ENCODE measurements at places on chromosomes 3 and 15. TPM values are rescaled to one million over a fixed set of nuclear protein-coding genes. Genes with fewer than 3 reads are reported as not detected.

Gene CHL1
- 1,059 TPM for total RNA-seq

Gene TRPM1
- total RNA-seq, result not detected

Gene CDHR4
- not detected for total RNA-seq

Gene SHQ1
- total RNA-seq, result 13.5 TPM

Gene MUC13
- not detected for total RNA-seq

Measured in parietal lobe (tissue), 2 donors.